ENCODE measurements at places on chromosomes 16 and 17.

GRCh38 chr16:11354733-11355574, 9.7 kb downstream of the RMI2 start:
- no peak for DNase-seq

DNA sequence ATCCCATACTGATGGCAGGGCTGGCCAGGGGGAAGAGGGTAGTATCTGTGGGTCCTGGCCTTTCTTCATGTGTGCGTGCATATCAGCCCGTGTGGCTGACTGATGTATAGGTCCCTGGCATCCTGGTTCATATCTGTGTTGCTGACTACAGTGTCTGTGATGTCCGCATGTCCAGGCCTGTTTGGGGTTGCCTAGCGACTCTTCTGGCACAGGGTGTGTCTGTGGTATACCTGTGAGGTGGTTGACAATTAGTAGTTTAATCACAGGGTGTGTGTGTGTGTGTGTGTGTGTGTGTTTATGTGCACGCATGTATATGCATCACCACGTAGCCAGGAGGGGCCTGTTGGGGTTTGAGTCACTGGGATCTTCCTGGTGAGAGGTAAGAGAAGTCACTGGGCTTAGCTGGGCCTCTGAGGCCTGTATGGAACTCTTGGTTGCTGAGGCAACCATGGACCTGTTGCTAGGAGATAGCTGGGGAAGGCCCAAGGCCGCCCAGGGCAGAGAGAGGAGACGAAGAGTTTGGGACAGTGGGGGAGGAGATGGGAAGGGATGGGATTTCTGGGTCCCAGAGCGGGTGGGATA, 603 bp upstream of the TMEM95 start:
- no peak for DNase-seq

GRCh38 chr17:43601280-43602039, 55.3 kb upstream of the ETV4 start:
- no peak for DNase-seq

- DNase-seq: no peak
Observed at GRCh38 chr16:14369734-14370598, 260.1 kb downstream of the PARN start.

GRCh38 chr17:64172510-64172909, 42.6 kb upstream of the ERN1 start:
- no peak for DNase-seq

GRCh38 chr16:72848759-72849664, 198.9 kb downstream of the ZFHX3 start:
- DNase-seq: peak; percentile 86

DNA sequence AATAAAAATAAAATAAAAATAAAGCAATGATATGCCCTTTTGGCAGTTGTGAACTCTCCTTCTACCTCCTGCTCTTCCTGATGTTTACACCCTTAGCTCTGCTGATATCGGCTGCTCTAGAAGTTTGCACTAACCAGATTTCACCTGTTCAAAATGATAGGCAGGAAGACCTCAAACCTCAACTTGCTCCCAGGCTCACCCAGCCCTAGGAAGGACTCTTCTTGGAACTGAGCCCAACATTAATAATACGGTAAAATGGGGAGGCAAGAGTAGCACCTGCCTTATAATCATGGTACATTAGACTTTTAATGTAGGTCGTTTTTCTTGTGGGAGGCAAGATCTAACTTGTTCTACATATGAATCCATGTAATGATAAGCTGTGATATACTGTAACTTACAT, 61.2 kb upstream of the MED13 start:
- DNase-seq: no peak

- DNase-seq: no peak
Observed at GRCh38 chr17:72342061-72342460, 221.2 kb downstream of the SOX9 start.

DNA sequence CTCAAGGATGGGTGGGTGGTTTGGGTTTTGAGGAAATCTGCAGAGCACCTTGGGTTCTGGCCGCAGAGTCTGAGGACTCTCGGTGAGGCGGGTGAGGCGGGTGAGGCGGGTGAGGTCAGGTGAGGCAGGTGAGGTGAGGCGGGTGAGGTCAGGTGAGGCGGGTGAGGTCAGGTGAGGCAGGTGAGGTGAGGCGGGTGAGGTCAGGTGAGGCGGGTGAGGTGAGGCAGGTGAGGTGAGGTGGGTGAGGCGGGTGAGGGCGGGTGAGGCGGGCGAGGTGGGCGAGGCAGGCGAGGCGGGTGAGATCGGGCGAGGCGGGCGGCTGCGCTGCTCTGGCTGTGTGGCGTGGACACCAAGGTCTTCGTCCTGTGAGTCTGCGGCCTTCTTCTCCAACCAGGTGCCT, 24.1 kb upstream of the RPL13 start:
- DNase-seq: no peak

DNA sequence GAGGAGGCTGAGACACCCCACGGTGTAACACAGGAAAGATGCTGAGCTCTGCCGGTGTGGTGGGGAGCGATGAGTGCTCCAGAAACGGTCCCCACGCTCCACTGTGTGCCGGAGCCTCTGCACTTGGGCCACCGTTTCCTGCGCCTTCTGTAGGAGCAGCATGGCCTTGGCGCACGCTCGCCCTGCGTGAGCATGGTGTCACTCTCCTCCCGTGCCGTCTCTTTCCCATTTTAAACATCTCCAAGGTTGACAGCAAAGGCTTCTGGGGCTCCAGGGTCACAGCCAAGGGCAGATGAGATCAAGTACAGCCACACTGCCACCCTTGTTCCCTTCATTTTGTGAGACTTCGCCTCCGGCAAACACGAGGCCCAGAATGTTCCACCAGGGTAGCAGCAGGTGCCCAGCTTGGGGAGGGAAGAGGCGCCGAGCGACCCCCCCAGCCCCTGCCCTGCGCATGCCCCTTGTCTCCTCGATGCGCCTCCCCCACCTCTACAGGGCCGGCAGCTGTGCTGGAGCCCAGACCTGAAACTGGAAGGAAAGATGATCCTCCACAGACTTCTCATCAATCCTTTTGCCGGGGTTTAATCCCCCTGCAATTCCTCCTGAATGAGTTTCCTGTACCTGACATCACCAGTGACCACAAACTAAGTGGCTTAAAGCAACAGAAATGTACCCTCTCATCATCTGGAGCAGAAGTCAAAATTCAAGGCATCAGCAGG, 19.9 kb upstream of the OSGIN1 start:
- DNase-seq: no peak

GRCh38 chr17:31297090-31297489, at the start of gene OMG:
Gene OMG, minus strand, starts transcription at chr17:31297239. Its CDS starts 908 bp downstream, at chr17:31296331.
- DNase-seq: no peak

DNA sequence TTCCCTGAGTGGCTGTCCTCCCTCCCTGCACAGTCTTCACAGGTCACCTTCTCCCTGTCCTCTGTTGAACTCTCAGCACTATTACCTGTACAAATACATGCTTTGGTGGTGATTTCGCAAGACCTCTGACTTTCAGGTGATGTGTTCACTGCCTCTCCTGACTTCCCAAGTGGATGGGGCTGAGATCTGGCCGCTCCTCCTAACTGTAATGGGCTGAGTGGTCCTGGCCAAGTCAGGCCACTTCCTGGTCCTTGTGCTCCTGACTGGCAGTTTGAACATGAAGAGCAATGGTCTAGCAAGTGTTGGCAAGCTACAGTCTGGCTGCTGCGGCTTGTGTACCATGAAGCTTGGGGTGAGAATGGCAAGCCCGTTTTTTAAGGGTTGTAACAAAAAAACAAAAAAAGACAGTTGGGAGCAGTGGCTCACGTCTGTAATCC, 11.7 kb upstream of the TMED6 start:
- DNase-seq: no peak

DNA sequence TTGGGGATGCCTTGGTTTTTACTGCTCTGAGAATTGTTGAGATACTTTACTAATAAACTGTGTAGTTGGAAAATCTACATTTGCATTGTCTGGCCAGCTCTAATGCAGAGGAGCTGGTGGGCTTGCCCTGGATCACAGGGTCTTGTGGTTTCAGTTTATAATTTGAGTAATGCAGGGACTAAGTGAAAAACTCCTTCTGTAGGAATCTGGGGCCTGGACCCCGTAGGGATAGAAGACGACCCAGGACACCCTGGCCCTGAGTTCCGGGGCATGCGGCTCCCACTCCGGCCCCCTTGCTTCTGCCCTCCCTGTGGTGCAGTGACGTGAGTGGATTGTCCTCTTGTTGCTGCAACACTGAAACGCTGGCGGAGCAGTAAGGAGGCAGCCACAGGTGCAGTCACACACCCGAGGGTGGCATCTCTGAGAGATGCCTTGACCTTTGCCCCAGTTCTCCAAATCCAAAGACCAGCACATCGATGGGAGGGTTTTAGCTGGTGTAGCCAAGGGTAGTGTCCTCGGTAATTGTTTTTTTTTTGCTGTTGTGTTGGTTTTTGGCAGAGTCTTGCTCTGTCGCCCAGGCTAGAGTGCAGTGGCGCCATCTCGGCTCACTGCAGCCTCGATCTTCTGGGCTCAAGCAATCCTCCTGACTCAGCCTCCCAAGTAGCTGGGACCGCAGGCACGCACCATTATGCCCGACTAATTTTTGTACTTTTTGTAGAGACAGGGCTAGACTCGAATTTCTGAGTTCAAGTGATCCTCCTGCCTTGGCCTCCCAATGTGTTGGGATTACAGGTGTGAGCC, 2.6 kb upstream of the RPL13 start:
- no peak for DNase-seq

- DNase-seq: no peak
Observed at GRCh38 chr16:72785171-72785570, 262.8 kb downstream of the ZFHX3 start.

GRCh38 chr16:87845213-87845612, 24.1 kb downstream of the SLC7A5 start:
- no peak for DNase-seq

DNA sequence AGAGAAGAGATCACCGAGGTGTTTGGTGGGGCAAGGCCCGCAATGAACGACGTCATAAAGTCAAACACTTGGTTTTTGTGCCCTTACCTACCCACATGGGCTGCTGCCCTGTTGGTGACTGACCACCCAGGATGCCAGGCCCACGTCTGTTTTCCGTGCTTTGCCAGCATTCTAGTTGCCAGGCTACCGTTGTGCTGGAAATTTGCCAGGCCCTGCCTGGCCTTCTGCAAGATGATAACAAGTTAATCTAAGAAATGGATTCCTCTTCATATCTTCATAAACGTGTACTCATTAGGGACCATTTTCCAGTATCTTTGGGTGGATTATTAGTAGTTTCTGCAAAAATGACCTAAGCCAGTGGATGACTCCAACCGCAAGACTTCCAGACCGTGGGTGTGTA, 35.4 kb downstream of the SLC6A4 start:
- DNase-seq: no peak

DNA sequence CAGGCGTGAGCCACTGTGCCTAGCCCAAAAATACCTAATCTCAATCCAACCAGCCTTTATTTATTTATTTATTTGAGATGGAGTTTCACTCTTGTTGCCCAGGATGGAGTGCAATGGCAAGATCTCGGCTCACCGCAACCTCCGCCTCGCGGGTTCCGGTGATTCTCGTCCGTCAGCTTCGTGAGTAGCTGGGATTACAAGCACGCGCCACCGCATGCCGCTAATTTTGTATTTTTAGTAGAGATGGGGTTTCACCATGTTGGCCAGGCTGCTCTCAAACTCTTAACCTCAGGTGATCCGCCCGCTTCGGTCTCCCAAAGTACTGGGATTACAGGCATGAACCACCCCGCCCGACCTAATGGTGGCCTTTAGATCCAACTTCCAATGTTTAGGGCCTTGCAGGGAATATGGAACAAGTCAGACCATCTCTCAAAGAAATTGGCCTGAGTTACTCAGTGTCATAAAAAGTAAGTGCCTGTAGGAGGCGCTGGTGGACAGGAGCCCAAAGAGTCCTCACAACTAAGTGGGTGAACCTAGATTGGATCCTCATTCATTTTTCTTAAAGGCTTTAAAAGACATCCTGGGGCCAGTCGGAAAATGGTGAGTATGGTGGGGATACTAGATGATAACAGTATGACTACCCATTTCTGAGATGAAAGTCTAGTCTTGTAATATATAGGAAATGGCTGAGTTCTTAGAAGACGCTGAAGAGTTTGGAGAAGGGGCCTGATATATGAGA, 4.6 kb downstream of the ZSCAN10 start:
- DNase-seq: peak; percentile 64

DNA sequence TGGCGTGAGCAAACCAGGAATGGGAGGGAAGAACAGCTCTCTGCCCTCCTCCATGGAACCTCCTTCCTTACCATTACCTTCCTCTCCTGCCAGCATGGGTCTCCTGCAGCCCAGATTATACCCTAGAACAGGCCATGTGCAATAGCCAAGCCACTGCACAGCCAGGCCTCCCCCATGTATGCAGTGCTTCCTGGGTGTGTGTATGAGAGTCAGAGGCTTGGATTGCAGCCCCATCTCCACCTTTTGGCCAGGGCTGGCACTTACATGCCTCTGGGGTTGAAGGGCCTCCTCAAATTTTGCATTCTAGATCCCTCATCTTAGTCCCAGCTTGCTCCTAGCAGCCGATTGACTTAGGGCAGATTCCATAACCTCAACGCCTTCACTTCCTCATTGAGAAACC, 133.7 kb downstream of the GSG1L start:
- DNase-seq: no peak

DNA sequence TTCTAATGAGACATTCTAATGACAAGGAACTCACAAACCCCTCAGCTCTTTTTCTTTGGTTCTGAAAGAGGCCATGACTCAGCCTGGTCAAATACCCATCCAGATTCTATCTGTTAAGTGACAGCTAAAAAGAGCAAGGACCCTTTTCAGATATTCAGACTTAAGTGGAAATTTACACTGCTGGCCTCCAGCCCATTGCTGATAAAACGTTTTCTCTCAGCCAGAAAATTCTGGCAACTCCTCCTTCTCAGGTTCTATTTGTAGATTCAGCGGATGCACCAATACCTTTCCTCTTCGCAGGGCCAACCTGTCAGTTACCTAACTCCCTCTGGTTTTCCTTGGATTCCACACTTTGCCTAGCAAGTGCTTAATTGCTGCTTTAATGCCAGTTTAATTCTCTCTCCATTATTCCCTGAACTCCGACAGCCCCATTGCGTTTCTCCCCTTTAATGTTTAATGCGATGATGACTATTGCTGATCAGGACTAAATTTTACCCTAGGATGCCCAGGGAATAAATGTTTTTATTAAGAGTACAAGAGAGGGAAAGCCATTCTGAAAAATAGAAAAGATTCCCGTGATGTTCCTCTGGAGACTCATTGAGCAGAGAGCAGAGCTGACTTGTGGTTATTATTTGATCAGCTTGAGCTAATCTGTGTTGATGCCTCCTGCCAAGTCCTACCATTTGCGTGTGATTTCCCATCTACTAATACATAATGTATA, 35.9 kb upstream of the TOM1L1 start:
- DNase-seq: no peak

DNA sequence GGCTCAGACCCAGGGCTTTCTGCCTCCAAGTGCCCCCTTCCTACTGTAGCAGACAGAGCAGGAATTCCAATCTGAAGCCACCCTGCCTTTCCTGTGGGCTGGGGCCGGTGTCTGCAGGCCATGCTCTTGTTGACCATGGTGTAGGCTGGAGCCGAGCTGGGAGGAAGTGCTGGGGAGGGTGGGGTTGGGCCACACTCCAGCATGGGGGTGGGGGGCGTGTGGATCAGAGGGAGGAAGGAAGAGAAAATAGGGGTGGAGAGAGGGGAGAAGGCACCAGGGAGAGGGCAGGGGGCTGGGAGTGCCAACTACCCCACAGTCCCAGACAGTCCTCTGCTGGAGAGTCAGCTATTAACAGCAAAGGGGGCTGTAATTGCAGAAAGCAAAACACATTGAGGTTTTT, 54.3 kb upstream of the JPH3 start:
- DNase-seq: no peak

- no peak for DNase-seq
Observed at GRCh38 chr17:41505809-41506767, 676 bp upstream of the KRT13 start.
